ENCODE measurements at places on chromosomes 3 and 15. TPM values are rescaled to one million over a fixed set of nuclear protein-coding genes. Genes with fewer than 3 reads are reported as not detected.

ARL14 gene
- total RNA-seq: not detected

C3orf52 gene
- total RNA-seq: 11.7 TPM

CRABP1 gene
- not detected for total RNA-seq

PLCL2 gene
- total RNA-seq: 12.8 TPM

MPI gene
- total RNA-seq: 71.6 TPM

TIPARP gene
- total RNA-seq: 22.1 TPM

PLCH1 gene
- 0.09 TPM for total RNA-seq

FAIM gene
- total RNA-seq: 3.7 TPM

TMEM212 gene
- not detected for total RNA-seq

UBAP1L gene
- total RNA-seq: 6.3 TPM

NKTR gene
- total RNA-seq: 86.2 TPM

GRCh38 chr3:107574650-107575049 is 51.9 kb downstream of the BBX start:
- no peak for DNase-seq

DNA sequence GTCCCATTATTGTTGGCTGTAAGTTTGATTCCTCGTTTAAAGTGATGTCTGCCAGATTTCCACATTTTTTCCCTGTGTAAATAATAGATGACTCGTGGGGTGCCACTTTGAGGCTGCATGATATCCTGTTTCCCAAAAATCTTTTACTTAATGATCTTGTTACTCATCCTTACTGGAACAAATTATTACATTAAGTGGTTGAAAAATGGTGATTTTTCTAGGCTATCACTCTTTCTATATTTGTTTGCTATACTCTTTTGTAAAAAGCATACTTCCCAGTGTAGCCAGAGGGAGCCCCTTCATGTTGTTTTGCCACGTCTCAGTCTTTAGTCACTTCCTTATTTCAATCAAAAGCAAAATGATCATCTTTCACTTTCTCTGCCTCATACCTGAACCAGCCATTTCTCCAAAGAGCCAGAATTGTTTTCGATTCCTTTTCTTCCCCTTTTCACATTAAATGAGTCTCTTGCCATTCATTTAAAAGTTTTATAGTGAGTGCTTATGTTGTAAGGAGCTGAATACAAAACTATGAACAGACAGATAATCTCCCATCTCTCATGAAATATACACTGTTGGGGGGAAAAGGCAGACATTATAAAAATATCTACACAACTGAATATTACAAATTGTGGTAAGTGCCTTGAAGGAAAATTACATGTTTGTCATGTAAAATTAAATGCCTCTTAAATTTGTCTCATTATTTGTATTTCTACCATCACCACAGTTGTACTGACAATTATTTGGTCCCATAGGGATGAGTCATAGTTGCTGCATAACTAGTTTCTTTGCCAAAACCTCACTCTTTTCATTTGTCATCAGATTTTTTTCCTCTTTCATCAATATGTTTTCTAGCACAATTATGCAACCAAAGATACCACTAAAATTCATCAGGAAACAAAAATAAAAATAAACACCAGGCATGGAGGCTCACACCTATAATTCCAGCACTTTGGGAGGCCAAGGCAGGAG is 41.5 kb downstream of the ADGRG7 start:
- no peak for DNase-seq

DNA sequence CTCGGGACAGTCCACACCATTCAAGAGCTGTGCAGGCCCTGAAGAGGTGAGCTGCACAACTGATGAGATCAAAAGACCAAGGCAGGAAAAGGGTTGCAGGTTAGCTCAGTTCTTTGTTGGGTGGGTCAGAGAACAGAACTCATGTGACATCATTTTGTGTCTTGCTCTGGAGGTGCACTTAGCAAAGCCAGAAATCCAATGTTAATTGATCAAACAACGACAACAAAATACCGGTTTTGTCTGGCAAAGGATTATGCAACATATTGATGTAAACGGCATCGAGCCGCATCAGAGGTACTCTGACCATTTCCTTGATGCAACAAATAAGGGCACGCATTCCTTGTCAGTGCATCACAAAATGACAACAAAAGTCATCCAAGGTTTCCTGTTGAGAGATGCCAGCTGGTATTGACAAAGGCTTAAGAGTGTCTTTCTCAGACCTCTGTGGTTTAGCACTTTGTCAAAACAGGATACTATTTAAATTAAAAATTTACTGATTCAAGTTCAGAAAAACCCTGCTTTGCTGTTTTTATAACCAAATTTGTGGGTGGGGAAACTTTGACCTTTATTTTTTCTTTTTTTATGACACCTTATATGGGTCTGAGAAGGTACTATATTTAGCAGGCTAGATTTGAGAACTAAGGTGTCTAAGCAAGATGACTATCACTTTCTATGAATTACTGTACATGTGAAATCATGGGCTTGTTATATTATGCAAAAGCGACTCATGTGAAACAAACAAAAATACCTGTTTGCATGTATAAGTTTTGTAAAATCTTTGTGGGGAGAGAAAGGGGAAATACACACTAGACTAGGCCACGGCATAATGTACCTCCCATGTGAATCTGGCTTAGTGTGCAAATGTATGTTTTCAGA is 496.1 kb downstream of the FOXP1 start:
- peak; percentile 31 for DNase-seq

DNA sequence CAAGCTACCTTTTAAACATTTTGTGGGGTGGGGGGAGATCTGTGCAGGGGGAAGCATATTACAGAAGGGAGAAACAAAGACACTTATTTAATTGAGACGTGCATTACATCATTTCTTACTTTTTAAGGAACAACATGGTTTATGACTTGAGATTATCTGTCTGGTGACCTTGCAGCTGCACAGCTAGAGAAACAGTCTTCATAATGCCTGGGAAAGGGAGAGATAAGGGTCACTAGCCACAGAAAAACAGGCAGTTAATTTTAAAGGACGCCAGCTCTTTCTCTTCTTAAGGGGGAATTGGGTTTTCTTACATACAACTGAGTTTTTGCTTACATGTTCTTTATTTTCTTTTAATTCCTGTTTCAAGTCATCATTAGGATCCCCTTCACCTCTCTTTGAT is 147.9 kb downstream of the SST start:
- no peak for DNase-seq

GRCh38 chr15:75647370-75648155 is at the start of gene SNX33:
TSS of gene SNX33 (plus strand) at chr15:75647912. CDS start at chr15:75649103, 1,191 bp downstream.
- DNase-seq: peak; percentile 46

- DNase-seq: no peak
These were observed 5.9 kb downstream of the DPH6 start for GRCh38 chr15:35540021-35540420.

GRCh38 chr3:181683563-181683962 is 28.2 kb upstream of the SOX2 start:
- DNase-seq: no peak

DNA sequence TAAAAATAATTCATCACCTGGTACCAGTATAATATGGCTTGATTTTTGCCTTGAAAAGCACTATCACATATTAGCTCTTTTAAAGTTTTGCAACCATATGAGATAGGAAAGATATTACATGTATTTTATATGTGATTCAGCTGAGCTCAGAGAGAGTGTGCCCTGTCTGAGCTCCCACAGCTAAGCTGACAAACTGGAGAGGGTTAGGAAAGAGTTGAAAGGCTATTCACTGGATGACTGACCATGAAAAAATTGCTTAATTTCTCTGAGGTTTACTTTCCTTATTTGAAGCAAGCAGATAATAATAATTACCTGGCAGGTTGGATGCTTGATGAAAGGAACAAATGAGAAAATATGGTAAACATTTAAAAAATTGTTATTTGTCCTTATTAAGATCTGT is 97.4 kb upstream of the CCDC80 start:
- DNase-seq: no peak

DNA sequence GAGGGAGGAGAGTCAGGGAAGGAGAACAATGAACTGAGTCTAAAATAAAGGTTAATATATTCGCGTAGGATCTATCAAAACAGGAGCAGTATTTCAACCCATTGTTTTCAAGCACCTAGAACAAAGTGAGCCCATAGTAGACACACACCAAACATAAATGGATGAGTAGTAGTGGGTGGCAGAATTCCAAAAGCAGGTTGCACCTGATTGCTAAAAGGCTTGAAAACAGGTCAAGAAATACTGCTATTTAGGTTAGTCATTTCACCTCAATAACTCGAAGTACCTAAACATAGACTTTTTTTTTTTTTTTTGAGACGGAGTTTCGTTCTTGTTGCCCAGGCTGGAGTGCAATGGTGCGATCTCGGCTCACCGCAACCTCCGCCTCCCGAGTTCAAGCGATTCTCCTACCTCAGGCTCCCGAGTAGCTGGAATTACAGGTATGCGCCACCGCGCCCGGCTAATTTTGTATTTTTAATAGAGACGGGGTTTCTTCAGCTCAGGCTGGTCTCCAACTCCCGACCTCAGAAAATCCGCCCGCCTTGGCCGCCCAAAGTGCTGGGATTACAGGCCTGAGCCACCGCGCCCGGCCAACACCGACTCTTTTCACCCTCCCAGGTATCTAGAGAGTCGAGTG is 855 bp upstream of the ABHD5 start:
- no peak for DNase-seq

DNA sequence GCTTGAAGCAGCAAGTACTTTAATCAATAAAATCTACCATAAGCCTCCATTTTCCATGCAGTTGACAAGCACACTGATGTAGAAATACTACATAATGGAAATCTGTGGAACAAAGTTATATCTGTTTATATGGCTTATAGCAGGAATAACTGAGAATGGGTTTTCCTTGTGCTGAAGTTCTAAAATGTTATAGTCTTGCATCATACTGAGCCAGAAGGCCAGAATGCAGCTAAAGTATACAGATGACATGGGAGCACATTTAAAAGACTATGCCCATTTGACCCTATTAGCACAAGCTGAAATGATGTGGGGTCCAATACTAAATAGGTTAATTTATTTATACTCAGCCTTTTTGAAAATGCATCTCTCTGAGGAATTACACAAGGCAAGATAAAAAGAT is 25.1 kb downstream of the SLC24A5 start:
- no peak for DNase-seq

- DNase-seq: no peak
These were observed 422.2 kb downstream of the GBE1 start for GRCh38 chr3:81339040-81339845.

DNA sequence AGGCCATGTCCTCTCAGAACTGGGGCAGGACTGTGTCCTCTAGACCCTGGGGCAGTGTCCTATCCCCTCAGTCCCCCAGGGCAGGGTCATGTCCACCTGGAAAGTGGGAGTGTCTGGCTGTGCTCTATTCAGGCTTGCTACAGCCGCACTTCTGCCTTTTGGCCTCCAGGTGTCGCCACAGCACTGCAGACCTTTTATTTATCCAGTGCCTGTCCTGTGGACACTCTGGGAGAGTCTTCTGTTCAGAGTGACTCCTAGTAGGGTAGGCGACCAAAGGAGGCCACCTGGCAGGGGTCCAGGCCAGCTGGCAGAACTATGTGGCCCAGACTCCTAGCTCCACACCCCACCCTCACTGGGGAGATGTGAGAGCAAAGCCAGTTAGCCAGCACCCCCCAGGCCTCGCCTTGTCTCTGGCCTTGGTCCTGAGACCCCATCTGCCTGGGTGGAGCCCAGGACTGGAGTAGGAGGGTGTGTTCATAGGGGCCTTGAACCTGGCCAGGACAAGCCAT is 3.9 kb downstream of the TMIE start:
- peak; percentile 56 for DNase-seq

DNA sequence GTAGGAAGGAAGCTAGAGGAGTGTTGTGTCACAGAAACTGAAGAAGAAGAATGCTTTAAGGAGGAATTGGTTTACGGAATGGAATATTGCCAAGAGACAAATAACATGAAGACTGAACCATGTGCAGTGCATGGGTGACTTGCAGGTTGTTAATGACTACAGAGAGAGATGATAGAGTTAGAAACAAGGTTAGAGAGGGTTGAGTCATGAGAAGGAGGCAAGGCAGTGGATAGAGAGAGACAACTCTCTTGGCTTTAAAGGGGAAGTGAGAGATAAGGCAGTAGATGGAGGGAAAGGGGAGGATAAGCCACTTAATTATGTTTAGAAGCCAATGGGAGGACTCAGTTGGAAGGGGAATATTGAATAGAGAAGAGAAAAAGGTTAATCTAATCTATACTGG is 119.3 kb upstream of the CCNL1 start:
- no peak for DNase-seq

GRCh38 chr3:45606991-45607712 is 12.6 kb downstream of the LIMD1 start:
- no peak for DNase-seq

GRCh38 chr3:55077726-55078125 is 149.9 kb upstream of the LRTM1 start:
- no peak for DNase-seq

GRCh38 chr3:187193181-187193580 is 4.1 kb upstream of the RTP1 start:
- DNase-seq: no peak

DNA sequence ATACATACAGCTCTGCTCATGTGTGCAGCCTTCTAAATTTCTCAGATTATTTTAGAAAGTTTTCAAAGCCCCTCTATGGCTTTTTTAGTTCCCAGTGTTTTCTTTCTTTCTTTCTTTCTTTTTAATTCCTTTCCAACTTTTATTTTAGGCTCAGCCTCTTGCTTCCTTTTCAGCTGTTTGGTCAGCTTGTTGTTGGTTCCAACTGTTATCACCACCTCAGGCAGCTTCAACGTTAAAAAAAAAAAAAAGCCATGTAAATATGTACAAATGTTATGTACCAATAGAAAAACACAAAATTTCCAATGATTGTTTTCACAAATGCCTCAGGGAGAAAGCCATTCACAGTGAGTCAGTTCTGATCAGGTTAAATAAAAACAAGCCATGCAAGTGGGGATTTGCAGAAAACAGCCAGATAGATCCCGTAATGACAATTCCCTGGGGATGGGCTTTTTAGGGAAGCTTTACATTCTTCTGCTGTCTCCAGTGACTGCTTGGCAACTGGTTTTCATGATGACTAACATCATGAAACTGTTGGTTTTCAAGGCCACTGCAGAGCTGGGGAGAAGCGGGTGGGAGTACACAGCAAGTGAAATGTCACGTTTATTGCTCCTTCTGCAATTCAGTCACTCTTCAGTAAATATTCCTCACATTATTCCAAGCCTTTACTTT is 908.4 kb downstream of the EPHA3 start:
- DNase-seq: no peak

- DNase-seq: no peak
These were observed 32.5 kb downstream of the NR2F2 start for GRCh38 chr15:96362755-96363651.

GRCh38 chr3:85842081-85842480 is 883.3 kb downstream of the CADM2 start:
- no peak for DNase-seq

DNA sequence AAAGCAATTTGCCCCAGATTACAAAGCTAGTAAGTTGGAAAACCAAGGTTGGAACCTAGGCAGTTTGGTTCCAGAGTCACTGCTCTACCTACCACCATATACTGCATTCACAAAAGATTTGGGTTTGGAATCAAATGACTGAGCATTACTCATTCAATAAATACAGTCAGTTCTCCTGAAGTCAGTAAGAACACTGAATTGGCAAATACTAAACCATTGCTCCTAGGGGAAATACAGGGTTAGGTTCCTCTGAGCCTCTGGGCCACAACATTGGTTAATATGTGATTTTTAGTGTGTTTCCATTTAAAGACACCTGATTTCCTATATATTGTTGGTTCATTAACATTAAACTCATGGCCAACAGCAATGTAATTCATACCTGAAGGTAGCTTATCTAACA is 2.1 kb upstream of the EIF5A2 start:
- DNase-seq: no peak

Measured in activated T-helper 2 cell treated with anti-CD3 and anti-CD28 coated beads, Interferon-gamma antibody, Interleukin-2, Interleukin-4, amounts not matched to agents 10 μg/mL and 5 μg/mL and 100 μg/mL, durations not matched to agents 14 hours and 24 hours and 36 hours (primary cell).